ENCODE measurements at places on chromosomes 2 and 18.

DNA sequence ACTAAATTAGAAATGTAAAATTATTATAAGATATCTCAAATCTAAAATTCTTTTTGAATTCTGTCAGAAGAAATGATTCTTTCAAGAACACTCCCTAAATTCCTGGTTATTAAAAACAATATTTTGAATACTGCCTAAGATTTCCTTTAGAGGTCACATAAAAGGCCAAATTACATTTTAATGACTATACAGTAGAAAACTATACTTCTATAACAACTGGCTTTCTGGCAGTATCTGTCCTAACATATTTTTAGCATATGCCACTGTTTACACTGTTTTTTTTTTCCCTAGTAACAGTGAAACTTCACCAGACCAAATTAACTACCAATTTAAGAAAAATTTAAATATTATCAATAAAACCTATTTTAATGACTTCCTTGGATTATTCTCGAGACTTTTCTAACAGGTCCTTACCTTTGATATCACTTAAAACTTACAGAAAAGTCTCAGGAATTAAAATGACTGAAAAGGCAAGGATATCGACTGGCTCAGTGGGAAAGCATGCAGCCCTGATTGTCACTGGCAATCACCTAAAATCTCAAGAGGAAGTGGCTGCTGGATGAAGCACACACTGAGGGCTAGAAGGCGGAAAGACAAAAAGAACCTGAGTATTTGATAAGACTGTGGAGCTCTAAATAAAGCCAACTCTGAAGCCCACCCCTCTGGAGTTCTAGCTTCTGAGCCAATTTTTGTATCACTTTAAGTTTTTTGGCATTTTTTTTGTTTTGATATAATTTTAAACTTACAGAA, 59.6 kb downstream of the SPIRE1 start:
- peak; percentile 50 for DNase-seq

DNA sequence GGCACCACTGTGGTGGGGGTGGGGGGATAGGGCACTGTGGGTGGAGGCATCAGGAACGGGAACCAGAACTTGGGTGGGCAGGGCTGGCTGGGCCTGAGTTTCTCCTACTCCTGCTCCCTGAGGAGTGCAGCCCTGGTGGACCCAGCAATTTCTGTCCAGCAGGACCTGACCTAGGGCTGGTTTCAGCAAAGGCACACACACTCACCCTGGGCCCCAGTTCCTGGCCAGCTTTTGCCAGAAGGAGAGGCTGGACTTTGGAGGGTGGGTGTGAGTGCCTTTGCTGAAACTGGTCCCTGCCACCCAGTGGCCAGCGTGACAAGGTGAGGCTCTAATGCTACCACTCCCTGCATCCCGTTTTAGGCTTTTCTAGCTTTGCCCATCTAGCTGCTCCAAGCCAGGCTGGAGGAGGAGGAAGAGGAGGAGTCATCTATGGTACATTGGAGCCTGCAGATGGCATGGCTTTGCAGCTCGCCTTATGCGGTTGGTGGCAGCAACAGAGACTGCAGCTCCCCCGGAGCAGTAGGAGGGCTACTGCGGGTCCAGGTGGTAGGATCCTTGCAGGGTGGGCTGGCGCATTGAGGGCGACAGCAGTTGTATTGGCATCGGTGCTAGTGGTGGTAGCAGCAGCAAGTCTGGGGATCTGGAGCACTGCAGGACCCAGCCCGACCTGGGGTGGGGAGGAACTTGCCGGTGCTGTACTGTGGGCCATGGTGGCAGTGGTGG, 40.4 kb upstream of the IMP4 start:
- DNase-seq = no peak

GRCh38 chr2:119205001-119205706, 18.5 kb upstream of the STEAP3 start:
- no peak for DNase-seq

DNA sequence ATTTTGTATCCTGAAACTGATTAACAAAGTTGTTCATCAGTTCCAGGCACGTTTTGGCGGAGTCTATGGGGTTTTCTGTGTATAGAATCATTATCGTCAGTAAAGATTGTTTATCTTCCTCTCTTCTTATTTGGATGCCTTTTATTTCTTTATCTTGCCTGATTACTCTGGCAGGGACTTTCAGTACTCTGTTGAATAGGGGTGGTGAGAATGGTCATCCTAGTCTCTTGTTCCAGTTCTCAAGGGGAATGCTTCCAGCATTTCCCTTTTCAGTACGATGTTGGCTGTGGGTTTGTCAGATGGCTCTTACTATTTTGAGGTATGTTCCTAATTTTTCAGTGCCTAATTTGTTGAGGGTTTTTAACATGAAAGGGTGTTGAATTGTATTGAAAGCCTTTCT, 14.0 kb upstream of the SPDYA start:
- no peak for DNase-seq

- no peak for DNase-seq
Measured at GRCh38 chr2:235458839-235459273, 35.0 kb upstream of the AGAP1 start.

DNA sequence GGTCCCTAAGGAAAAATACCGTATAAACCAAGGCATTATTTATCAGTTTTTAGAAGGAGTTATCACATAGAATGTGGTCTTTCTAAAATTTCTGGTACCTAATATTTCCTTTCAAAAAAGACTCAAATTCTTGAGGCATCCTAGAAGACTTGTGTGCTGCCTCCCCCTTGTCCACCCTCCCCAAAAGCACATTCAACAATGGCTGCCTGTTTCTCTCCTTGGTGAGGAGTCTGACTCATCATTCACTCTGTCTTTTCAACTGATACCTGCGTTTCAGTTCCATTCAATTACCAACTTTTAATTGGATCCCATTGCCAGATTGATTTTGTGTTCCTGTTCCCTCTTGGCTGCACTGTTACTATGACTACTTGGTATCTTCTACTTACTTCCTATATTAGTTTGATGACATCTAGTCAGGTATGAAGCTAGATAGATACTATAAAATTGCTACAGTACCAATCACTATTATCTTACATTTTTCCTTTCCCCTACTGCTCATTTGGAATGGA, 72.9 kb downstream of the XRCC5 start:
- DNase-seq = no peak

GRCh38 chr18:57629422-57629821, 7.8 kb upstream of the NARS1 start:
- DNase-seq = no peak

DNA sequence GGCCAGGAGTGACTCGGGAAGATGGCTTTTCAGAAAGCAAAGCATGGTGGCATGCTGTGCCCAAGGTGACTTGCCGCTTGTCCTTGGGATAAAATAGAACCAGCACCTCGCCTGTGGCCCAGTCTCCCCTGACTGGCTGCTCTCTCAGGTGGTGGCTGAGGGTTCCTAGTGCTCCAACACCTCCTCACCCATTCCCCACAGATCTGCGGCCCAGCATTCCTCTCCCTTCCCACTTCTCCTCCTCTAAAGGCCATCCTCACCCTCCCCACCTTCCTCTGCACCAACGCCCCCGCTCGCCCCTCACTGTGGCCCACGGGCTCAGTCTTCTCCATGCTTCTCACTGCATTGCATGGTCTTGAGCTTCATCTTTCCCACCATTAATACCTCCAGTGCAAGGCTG, 132.4 kb downstream of the PXDN start:
- DNase-seq = no peak

- DNase-seq = no peak
Measured at GRCh38 chr2:126187668-126188067, 468.3 kb upstream of the GYPC start.

GRCh38 chr2:145041706-145042105, 521.8 kb upstream of the ZEB2 start:
- no peak for DNase-seq

- DNase-seq = no peak
Measured at GRCh38 chr18:34097312-34097711, 127.4 kb downstream of the NOL4 start.

GRCh38 chr2:159124441-159124911, 156.0 kb downstream of the TANC1 start:
- peak; percentile 78 for DNase-seq

GRCh38 chr18:35371412-35372195, 5.5 kb downstream of the ZNF396 start:
- no peak for DNase-seq

DNA sequence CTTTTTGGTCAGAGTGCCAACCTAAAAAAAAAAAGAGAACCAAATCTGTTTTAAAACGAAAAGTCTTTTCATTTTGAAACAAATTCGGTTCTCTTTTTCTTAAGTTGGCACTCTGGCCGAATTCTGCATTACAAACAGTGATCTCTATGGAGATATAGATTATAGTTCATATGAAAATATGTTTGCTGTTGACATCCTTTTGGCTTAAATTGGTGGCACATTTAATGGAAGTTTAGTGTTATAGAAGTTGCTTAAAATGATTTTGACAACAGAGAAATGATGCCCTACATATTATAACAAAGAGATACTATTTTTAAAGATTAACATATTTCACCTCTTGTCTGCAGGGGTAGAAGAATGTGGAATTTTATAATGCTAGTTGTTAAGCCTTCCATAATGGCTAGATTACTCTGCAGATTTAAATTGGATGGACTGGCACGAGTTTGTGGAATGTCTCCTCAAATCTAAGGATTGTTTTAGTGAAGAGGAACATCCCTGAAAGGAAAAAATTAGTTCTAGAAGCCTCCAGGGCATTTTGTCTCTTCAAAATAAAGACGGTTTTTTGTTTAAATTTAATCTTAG, 222.9 kb upstream of the CDH2 start:
- no peak for DNase-seq

DNA sequence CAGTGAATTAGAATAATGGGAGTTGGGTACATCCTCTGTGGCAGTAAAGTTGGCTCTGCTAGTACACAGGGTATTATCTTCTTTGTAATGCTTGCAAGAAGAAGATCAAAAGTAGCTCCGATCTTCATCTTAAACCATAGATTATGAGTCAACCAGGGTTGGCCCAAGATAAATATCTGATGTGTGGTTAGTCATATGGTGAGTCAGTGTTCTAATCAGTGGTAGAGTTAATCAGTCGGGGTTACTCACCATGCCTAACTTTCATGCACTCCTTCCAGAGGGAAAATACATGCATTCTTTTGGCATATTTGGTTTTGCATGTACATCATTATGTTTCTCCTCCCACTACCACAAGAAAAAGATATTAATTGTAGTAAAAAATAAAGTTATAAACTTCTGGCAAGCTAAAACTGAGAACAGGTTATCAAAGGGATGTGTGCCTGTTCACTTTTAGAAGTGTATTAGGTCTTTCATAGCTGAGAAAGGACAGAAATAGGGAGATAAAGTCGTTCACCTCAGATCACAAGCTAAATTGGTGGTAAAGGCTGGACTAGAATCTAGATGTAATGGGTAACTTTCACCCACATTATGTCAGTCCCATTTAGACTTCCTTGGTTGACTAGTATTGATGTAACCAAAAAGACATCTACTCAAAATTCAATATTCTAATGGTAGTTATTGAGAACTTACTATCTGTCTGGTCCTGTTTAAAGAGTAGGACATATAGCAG, 684.4 kb downstream of the IRS1 start:
- no peak for DNase-seq

GRCh38 chr2:232584238-232584637, 33.7 kb downstream of the EIF4E2 start:
- no peak for DNase-seq

DNA sequence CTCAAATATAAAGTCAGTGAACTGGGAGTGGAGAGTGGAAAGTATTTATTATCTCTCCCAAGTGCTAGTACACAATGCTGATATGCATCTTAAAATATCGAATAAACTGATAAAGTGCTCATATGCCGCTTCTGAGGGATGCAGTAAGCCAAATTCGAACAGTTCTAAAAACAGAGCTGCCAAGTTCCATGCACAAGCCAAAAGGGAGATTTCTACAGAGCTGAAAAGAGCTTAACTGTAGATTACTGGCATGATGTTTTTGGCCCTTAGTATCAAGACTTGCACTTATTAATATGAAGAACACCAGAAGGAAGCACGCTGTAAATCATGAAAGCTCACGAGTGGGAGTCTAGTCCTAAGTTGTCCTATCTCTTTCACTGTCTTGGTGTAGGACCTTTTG, 7.9 kb downstream of the TMEFF2 start:
- no peak for DNase-seq

GRCh38 chr2:42196403-42197267, 27.5 kb downstream of the EML4 start:
- no peak for DNase-seq

GRCh38 chr2:12448846-12449505, 267.8 kb upstream of the TRIB2 start:
- no peak for DNase-seq

GRCh38 chr18:66872277-66872676, 268.4 kb upstream of the CDH19 start:
- no peak for DNase-seq

GRCh38 chr2:134217924-134218323, 35.9 kb upstream of the MGAT5 start:
- no peak for DNase-seq

GRCh38 chr2:226906163-226906693, 70.4 kb downstream of the RHBDD1 start:
- DNase-seq = no peak

DNA sequence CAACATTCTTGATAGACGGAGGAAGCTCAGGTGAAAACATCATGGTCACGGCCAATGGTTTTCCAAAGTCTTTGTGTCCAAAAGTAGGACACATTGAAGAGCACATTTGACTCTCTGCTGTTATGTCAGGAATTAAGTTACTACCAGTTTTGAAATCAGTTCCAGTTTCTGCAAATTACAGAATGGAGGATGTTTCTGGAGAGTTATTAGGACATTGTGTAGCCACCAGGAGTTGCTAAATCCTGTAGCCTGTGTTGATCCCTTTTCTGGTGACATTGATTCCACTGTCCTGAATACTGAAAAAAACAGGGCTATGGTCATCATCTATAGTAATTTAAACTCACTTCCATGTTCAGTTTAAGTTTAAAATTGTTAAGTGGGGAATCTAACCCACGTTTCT, 15.3 kb downstream of the UPP2 start:
- no peak for DNase-seq

GRCh38 chr2:53150146-53150545, 617.5 kb upstream of the CHAC2 start:
- DNase-seq = no peak

- no peak for DNase-seq
Measured at GRCh38 chr2:203484266-203485112, 50.6 kb downstream of the RAPH1 start.

DNA sequence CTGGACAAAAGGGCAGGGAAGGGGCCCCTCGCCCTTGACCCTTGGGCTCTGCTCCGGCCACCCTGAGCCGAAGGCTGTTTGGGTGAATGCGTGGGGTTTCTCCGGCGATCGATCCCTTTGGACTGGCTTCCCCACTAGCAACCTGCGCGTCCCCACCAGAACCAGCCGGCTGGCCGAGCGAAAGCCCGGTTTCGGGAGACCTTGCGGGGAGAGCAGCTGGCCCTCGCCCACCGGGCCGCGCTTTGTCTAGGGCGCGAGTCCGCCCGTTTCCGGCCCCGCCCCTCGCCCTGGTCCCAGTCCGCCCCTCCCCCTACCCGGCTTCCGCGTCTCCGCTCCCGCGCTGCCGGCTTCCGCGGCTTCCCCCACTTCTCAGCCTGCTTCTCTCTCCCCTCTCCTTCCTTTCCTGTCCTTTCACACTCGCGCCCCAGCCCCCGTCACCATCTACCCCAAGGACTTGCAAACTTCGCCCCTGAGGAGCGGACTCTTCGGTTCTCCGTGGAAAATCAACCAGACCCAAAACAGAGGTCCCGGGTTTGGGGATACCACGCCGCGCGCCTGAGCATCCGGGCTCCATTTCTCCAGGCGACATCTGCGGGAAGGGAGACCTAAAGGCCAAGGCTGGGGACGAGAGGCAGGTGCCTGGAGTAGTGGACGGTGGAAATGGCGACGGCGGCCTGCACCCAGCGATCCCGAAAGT, 48.0 kb upstream of the ATP6V1B1 start:
- no peak for DNase-seq

- DNase-seq = no peak
Measured at GRCh38 chr2:176794392-176794791, 418.2 kb upstream of the HNRNPA3 start.

Measured in pulmonary artery endothelial cell (primary cell).